ENCODE measurements at places on chromosomes 13 and 19. TPM values are rescaled to one million over a fixed set of nuclear protein-coding genes. Genes with fewer than 3 reads are reported as not detected.

The PPFIA3 gene
- 6.2 TPM for total RNA-seq

The KCNJ14 gene
- 1.0 TPM for total RNA-seq

The CBLC gene
- total RNA-seq = 15.7 TPM

The ZNF90 gene
- total RNA-seq = 4.9 TPM

The KANK2 gene
- total RNA-seq = 197 TPM

The DHDH gene
- total RNA-seq = 0.96 TPM

The ANKLE1 gene
- total RNA-seq = 0.96 TPM

The CLC gene
- total RNA-seq = not detected

The CLEC17A gene
- not detected for total RNA-seq

The ZNF132 gene
- 6.2 TPM for total RNA-seq

The SHISA2 gene
- 0.64 TPM for total RNA-seq

The ZNF681 gene
- 6.1 TPM for total RNA-seq

GRCh38 chr19:30564551-30565011 is 192.4 kb downstream of the ZNF536 start:
- H3K27ac ChIP-seq = no peak overlapping the region
- no peak overlapping the region for H3K4me3 ChIP-seq
- H3K36me3 ChIP-seq = no peaks in the 10 kb centered on the region
- H3K27me3 ChIP-seq = no peaks in the 10 kb centered on the region

DNA sequence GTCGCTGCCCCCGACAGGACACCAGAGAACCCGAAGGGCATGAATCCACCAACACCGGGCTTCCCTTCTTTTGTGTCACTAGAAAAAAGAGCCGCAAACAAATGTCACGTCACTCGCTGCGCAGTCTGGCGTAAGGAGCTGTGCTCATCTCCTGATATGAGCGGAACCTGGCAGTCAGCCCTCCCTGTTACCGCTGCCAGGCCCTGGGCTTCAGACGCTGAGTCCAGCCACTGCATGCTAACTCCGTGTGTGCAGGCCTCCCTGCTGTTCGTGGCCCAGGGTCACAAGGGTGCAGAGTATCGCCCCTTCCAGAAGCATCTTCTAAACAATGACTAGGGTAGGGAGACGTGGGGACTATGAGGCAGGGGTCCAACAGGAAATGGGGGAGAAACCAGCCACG is 71.3 kb downstream of the SLC7A1 start:
- DNase-seq = no peak
- no peak overlapping the region for H3K4me3 ChIP-seq
- H3K4me1 ChIP-seq = no peaks in the 10 kb centered on the region
- no peaks in the 10 kb centered on the region for H3K27me3 ChIP-seq

DNA sequence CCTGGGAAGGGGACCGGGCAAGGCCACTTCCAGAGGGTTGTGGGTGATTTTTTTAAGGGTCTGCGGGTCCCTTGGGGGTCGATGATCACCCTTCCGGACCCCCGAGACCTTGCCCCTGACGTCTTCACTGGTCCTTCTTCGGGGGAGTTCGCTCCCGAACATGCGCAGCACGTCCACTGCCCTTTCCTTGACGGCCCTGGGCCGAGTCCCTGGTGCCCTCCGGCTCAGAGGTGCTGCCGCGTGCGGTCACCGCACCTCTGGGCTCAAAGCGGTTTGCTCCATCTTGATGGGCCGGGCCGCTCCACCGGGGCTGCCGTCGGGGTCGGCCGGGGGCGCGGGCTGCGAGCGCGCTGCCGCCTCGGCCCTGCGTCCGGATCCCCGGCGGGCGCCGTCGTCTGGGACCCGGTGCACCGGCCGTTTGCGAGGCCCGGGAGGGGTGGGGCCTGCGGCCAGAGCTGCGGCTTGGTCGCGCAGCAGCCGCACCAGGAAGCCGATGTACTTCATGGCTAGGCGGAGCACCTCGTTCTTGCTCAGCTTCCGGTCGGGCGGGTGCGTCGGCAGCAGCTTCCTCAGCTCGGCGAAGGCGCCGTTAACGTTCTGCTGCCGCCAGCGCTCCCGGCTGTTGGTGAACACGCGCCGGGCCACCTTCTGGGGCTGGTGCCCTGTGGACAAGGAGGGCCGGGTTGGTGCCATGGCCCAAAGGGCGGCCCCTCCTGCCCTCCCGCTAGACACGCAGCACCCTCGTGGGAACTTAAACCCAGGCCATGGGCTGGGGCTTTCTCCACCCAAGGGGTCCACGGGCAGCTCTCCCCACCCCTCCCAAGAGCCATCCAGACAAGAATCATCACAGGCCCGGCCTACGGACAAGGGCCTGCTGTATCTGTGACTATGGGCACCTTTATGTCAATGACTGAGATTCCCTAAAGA is 3.3 kb downstream of the LYL1 start:
- H3K4me3 ChIP-seq = peak overlapping the region; percentile 31
- H3K27ac ChIP-seq = peak overlapping the region; percentile 79
- H3K27me3 ChIP-seq = no peaks in the 10 kb centered on the region
- peaks cover 4% of the 10 kb centered on the region for H3K4me1 ChIP-seq
- no peak for DNase-seq

- H3K4me3 ChIP-seq = no peak overlapping the region
- DNase-seq = no peak
- no peak overlapping the region for H3K27ac ChIP-seq
- no peaks in the 10 kb centered on the region for H3K36me3 ChIP-seq
- no peaks in the 10 kb centered on the region for H3K4me1 ChIP-seq
Observed at GRCh38 chr13:77952737-77953136, 34.1 kb upstream of the EDNRB start.

GRCh38 chr19:2869618-2870017 is 2.5 kb downstream of the ZNF556 start:
- H3K27ac ChIP-seq = no peak overlapping the region
- no peak overlapping the region for H3K4me3 ChIP-seq
- no peaks in the 10 kb centered on the region for H3K4me1 ChIP-seq
- H3K27me3 ChIP-seq = no peaks in the 10 kb centered on the region
- DNase-seq = no peak

GRCh38 chr13:37788346-37788745 is 81.2 kb downstream of the TRPC4 start:
- no peak overlapping the region for H3K4me3 ChIP-seq
- H3K27me3 ChIP-seq = no peaks in the 10 kb centered on the region
- H3K36me3 ChIP-seq = no peaks in the 10 kb centered on the region

DNA sequence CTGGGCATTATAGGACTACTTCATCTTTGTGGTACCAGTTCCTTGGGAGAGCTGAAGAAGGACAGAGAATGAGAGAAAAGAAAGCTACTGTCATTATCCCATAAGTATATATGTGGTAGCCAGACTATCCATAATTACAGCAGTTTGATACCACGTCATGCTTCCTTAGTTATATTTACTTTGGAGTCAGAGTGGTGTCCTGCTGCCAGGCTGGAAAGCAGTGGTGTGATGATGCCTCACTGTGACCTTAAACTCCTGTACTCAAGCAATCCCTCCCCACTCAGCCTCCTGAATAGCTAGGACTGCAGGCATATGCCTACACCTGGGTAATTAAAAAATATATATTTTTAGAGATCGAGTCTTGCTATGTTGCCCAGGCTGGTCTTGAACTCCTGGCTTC is 57.8 kb downstream of the WTIP start:
- no peaks in the 10 kb centered on the region for H3K36me3 ChIP-seq
- H3K27me3 ChIP-seq = no peaks in the 10 kb centered on the region
- H3K27ac ChIP-seq = no peak overlapping the region
- H3K4me1 ChIP-seq = no peaks in the 10 kb centered on the region

DNA sequence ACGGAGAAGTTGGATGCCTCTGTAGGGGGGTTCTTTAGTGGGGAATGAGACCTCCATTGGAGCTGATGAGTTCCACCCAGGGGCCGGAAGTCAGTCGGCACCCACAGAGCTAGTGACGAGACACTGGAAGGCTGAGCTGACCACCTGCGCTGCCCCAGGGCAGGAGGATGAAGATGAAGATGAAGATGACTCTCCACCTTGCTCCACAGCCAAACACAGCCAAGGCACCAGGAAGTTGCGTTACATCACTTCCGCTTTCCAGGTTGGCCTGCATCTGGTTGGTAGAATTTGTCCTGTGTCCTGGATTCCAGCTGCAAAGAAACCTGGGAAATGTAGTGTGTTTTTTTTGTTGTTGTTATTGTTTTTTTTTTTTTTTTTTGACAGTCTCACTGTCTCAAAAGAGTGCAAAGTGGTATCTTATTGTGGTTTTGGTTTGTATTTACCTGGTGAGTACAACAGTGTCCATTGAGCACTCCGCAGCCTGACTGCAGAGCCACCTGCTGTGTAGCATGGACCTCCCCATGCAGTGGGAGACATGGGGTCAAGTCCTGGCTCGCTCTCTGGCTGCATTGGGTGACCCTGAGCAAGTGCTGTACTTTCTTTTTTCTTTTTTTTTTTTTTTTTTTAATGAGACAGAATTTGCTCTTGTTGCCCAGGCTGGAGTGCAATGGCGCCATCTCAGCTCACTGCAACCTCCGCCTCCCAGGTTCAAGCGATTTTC is 1.9 kb downstream of the TBC1D17 start:
- peaks cover 7% of the 10 kb centered on the region for H3K4me1 ChIP-seq
- H3K36me3 ChIP-seq = peaks cover 8% of the 10 kb centered on the region
- DNase-seq = no peak
- H3K27ac ChIP-seq = no peak overlapping the region
- H3K27me3 ChIP-seq = no peaks in the 10 kb centered on the region

DNA sequence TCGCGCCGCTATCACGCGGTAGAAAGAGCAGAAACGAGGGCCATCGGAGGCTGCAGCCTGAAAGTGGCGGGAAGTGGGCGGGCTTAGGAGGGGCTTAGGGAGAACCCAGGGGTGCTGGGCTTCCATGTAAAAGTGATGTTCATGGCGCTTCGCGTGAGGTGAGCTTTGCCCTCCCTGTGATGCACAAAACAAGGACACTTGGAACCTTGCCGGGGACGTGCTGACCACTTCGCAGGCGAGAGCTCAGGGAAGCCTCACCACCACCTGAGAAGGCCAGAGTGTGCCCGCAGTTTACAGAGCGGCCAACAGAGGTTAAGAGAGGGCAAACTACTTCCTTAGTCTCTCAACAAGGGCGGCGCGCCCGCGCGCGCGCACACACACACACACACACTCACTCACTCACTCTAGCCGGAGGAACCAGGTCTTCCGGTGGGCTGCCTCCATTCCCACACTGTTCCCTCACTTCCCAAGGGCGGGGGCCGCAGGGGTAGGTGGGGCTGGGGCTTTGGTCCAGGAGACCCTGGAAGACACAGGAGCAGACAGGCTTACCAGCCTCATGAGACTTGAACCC is 651 bp downstream of the GAPDHS start:
- no peaks in the 10 kb centered on the region for H3K36me3 ChIP-seq
- no peak for DNase-seq
- no peak overlapping the region for H3K27ac ChIP-seq
- no peak overlapping the region for H3K4me3 ChIP-seq
- no peaks in the 10 kb centered on the region for H3K4me1 ChIP-seq
- peaks cover 28% of the 10 kb centered on the region for H3K27me3 ChIP-seq

GRCh38 chr19:50377051-50377461 is 799 bp downstream of the NR1H2 start:
- H3K27me3 ChIP-seq = no peaks in the 10 kb centered on the region
- H3K36me3 ChIP-seq = peaks cover 4% of the 10 kb centered on the region
- no peaks in the 10 kb centered on the region for H3K4me1 ChIP-seq
- H3K27ac ChIP-seq = peak overlapping the region; percentile 99

DNA sequence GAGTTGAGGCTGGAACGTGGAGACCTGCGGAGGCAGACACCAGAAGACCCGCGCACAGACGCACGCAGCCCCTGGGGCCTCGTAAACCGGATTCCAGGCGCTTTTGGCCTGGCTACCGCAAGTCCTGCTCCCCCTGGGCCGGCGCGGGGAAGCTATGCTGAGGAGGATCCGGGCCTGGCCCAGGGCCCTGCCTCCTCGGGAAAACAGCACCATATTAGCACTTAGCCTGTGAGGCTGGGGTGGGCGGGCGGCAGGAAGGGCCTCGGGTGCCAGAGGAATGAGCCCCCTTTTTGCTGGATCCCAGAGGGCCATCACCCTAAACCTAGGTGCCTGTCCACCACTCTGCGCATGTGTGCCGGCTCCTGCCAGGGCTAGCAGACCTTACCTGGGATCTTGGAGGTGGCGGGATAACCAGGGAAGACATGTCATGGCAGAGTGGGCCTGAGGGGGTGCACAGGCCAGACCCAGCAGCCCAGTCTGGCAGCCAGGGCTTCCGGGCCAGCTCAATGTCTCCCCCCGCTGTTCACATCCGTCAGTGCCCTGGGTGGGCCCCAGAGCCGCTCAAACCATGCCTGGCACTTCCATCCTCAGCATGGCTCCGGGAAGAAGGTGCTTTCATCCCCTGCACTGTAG is 7.3 kb downstream of the ELOF1 start:
- no peaks in the 10 kb centered on the region for H3K27me3 ChIP-seq
- H3K4me3 ChIP-seq = peak overlapping the region; percentile 40
- H3K4me1 ChIP-seq = peaks cover 5% of the 10 kb centered on the region

- H3K27me3 ChIP-seq = no peaks in the 10 kb centered on the region
- H3K4me3 ChIP-seq = peak overlapping the region; percentile 34
- no peak for DNase-seq
- no peaks in the 10 kb centered on the region for H3K36me3 ChIP-seq
- no peak overlapping the region for H3K27ac ChIP-seq
Observed at GRCh38 chr13:113151745-113152690, 6.4 kb upstream of the PROZ start.

DNA sequence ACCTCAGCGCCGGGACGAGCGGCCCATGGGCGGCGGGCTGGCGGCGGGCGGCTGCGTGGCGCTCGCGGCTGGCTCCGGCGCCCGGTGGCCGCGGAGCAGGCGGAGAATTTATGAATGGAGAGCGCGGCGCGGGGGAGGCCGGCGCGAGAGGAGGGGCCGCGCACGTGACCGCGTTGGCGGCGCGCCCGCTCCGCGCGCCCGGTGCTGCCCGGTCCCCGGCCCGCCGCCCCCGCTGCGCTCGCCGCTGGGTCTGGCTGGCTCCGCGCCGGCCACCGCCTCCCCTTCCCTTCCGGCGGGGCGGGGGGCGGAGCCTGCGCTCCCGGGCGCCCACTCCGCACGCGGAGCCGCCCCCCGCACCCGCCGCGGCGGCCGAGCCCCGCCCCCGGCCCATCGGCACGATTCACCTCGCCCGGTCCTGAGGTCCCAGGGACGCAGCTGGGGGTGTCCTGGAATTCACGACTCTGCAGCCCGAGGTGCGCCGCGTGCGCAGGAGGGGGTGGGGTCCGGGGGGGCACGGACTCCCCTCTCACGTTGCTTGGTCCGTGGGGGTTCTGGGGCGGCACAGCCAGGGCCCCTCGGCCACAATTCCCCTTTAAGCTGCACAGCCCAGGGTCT is at the start of gene CBARP:
TSS of gene CBARP (minus strand) at position 252 of the 615 bp plus-strand sequence. CDS start 1,905 bp downstream, outside the sequence.
- H3K27ac ChIP-seq = peak within 1 kb of the TSS; percentile 97
- H3K27me3 ChIP-seq = no peaks in the 10 kb centered on the region
- DNase-seq = no peak
- peak within 1 kb of the TSS; percentile 47 for H3K4me3 ChIP-seq
- peaks cover 20% of the 10 kb centered on the region for H3K4me1 ChIP-seq
- no peaks in the 10 kb centered on the region for H3K36me3 ChIP-seq

- no peaks in the 10 kb centered on the region for H3K27me3 ChIP-seq
- H3K27ac ChIP-seq = no peak overlapping the region
- H3K4me3 ChIP-seq = no peak overlapping the region
- no peaks in the 10 kb centered on the region for H3K36me3 ChIP-seq
- H3K4me1 ChIP-seq = no peaks in the 10 kb centered on the region
Observed at GRCh38 chr13:26037302-26037701, 14.5 kb downstream of the SHISA2 start.

- H3K36me3 ChIP-seq = no peaks in the 10 kb centered on the region
- no peak overlapping the region for H3K27ac ChIP-seq
- H3K4me3 ChIP-seq = no peak overlapping the region
- no peaks in the 10 kb centered on the region for H3K4me1 ChIP-seq
- DNase-seq = no peak
- peaks cover 29% of the 10 kb centered on the region for H3K27me3 ChIP-seq
Observed at GRCh38 chr19:38395381-38396114, 7.1 kb downstream of the SPRED3 start.

Measured in breast epithelium (tissue), 4 donors.